ENCODE measurements at places on chromosomes 13 and 19.
A peak's percentile ranks its signal among the peaks of the same experiment; 100 is the strongest.

GRCh38 chr19:35360880-35361420 is 2.7 kb downstream of the FFAR3 start:
- DNase-seq = no peak

GRCh38 chr19:10195199-10195519 is 406 bp upstream of the DNMT1 start:
- DNase-seq = no peak

DNA sequence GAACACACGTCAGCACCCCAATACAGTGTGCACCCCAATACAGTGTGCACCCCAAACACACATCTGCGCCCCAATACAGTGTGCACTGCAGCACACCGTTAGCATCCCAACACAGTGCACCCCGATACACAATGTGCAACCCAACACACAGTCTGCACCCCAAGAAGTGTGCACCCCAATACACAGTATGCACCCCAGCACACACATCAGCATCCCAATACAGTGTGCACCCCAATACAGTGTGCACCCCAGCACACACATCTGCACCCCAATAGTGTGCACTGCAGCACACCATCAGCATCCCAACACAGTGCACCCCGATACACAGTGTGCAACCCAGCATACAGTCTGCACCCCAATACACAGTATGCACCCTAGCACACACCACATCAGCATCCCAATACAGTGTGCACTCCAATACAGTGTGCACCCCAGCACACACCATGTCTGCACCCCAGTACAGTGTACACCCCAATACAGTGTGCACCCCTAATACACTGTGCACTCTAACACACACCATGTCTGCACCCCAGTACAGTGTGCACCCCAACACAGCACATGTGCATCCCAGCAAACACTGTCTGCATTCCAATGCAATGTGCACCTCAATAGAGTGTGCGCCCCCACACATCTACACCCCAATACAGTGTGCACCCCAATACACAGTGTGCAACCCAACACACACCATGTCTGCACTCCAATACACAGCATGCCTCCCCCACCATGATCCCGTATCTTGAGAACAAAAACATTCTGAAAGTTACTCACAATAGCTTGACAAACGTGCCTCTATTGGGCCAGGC is 855 bp upstream of the CARS2 start:
- no peak for DNase-seq

DNA sequence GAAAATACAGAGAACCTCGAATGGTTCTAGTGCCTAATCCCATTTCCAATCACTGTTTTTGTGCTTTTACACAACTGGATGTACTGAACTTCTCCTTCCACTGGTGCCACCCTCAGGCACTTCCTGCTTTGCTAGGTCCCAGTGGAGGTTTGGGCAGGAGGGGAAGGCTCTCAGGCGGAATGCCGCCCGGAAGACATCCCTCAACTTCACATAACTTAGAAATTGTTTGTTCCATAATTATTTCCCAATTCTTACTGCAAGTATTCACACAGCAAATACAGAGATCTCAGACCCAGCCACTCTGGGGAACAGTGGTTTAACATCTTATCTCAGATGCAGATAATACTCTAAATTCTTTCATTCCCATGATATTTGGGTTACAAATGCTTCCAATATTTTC is 195.7 kb upstream of the IPO5 start:
- DNase-seq = no peak

DNA sequence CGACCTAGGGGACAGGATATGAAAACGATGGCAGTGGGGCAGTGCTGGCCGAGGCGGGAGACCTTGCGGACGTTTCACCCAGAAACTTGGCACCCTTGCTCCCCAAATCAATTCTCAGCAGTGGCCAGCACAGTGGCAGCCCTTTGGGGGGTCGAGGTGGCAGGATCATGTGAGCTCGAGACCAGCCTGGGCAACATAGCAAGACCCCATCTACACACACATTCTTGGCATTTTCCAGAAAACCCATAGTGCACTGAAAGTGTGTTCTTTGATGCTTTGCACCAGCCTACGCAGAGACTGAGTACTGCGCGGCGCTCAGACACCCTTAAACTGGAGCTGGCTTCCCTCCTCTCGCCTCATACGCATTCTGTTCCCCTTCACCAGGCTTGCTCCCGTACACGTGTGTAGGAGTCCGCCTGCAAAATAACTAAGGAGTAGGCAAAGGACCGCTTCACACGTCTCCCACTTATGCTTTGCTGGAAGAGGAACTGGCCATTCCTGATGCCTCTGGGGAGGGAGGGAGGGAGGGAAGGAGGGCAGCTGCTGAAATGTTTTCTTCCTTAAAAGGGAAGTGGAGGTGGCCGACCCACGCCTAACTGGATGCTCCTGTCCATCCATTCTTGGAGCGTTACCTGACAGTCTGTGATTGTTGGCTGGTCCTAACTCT is 23.5 kb upstream of the MIER2 start:
- DNase-seq = no peak

DNA sequence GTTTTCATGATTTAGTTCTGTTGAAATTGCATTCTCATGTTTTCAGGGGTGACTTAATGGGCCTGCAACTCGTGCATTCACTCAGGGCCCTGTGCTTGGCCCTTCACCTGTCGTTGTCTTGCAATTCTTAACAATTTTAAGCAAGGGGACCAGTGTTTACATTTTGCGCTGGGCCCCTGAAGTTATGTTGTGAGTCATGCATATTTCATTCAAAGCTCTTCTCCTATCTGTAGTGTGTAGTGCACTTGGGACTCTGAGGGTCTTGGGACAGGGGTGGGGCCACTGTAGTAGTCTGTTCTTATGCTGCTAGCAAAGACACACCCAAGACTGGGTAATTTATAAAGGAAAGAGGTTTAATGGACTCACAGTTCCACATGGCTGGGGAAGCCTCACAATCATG is 211.2 kb upstream of the RXFP2 start:
- DNase-seq = no peak

- DNase-seq = no peak
These were observed 56.9 kb downstream of the ZNF726 start for GRCh38 chr19:23971598-23971997.

- peak; percentile 76 for DNase-seq
These were observed 175.4 kb upstream of the RFC3 start for GRCh38 chr13:33642374-33643065.

DNA sequence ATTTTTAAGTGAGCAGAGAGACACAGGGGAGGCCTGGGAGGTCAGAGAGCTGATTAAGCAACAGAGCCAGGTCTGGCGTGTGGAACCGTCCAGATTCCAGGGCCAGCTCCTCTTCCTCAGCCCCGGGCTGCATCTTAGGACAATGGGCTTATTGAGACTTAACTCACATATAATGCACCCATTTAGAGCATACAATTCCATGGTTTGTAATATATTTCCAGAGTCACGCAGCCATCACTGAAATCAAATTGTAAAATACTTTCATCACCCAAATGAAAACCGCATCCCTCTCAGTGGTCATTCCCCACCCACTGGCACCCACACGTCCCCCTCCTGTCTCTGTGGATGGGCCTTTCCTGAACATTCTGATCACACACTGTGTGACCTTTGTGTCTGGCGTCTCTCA is 2.1 kb upstream of the HMG20B start:
- no peak for DNase-seq

DNA sequence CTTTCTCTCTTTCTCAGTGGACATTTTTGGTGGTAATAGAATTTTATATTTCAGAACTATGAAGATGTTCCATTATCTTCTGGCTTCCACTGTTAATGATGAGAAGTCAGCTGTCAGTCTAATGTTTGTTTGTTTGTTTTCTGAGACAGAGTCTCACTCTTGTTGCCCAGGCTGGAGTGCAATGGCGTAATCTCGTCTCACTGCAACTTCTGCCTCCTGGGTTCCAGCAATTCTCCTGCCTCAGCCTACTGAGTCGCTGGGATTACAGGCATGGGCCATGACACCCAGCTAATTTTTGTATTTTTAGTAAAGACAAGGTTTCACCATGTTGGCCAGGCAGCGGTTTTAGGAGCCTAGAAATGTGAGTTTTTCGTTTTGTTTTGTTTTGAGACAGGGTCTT is 4.7 kb downstream of the ZNF317 start:
- no peak for DNase-seq

DNA sequence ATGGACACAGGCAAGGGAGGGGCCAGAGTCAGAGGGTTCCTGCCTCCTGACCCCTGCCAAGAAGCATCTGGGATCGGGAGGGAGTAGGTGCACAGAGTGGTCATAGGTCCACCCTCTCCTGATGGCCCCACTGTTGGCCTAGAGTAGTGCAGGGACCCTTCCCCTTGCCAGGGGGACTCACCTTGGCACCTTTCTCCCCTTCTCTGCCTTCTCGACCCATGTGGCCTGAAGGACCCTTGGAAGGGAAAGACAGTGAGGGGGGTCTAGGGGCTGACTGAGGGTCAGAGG is 33.3 kb upstream of the OLFM2 start:
- DNase-seq = no peak

DNA sequence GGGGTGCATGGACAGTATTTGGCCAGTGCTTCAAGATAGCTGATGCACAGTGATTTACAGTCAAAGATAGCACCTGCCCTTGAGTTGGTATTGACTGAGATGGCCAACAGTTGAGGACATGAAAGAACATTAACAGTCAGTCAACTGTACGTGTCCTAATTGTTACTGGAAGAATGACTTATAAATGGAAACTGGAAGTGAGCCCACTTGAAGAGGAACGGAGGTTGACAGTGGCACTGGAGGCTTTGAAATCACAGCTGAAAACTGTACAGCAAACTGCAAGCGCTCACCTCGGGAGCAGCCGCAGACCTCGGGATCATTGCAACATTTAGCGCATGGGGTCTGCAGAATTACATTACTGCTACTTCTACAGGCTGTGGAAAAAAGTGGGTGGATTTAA is 77.1 kb downstream of the GGACT start:
- no peak for DNase-seq

GRCh38 chr13:52455677-52456041 is 381 bp downstream of the CKAP2 start:
- peak; percentile 71 for DNase-seq

DNA sequence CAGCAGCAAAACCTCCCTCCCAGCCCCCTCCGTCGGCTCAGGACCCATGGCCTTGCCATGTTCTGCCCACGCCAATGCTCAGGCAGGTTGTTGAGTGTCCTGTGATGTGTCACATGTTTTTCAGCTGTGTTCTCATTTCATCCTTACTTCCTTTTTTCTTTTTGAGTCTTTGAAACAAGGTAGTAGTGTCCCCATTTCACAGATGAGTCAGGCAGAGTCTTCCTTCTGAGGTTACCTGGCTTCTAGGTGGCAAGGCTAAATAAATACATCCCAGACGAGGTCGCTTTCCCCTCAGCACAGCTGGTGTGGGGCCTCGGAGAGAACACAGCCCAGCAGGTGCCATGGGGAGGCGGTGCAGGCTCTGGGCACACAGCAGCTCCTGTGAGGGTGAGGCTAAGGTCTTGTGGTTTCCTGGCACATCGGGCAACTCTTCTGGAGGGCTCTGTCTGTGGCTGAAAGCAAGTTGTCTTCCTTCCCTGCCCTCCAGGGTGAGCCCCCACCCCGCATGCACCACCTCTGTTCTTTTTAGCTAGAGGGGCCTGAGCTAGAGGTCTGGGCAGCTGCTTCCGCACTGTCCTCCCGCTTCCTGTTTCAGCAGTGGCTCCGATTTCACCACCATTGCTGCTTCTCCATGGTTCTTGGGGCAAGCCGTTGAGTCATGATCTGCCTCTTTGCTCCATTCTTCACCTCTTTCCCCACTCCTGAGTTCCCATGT is 15.1 kb downstream of the PRAM1 start:
- no peak for DNase-seq

Measured in small intestine (tissue), 16 donors.